ENCODE measurements at places on chromosomes 16 and 17.
A peak's percentile ranks its signal among the peaks of the same experiment; 100 is the strongest.

DNA sequence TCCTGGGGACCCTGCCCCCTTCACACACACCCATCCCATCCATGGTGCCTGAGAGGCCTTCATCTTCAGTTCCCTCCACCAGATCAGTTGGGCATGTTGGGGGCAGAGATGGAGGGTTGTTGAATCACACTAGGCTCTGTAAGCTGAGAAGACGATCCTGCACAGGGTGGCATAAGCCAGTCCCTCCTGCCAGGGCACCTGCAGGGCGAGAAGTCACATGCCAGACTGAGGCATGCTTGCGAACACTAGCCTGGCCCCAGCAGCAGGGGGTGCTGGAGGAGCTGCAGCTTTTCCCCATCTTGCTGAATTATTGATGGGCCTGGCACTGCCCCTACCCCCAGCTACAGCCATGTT lies 6.1 kb upstream of the TBX2 start:
- no peak for DNase-seq

DNA sequence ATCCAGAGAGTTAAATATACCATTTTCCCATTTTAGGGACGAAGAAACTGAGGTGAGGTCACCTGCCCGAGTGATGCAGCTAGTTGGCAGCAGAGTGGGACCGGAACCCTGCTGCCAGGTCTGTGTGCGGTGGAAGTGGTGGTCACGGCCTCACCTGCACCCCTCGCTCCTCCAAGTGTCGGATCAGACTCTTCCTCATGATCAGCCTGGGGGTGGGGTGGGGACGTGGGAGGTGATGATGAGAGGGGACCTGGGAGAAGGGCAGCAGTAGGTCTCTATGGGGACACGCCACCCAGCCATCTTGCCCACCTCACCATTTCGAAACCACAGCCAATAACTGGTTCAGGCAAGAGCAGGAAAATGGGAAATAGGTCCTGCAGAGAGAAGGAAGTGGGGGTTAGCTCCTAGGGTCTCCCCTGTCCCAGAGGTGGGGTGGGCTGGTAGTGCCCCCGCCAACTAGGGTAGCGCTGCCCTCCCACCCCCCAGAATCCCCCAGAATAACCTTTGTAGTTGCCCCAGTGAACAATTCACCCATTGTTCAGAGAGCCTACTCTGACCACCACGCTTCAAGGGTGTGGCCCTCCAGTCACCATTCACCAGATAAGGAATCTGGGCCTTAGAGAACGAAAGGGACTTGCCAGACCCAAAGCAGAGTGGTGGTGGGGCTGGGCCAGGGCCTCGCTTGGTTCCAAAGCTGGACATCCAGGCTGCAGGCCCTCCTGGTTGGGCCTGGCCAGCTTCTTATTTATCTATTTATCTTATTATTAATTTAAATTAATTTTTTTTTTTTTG lies 5.1 kb downstream of the GDPD3 start:
- no peak for DNase-seq

DNA sequence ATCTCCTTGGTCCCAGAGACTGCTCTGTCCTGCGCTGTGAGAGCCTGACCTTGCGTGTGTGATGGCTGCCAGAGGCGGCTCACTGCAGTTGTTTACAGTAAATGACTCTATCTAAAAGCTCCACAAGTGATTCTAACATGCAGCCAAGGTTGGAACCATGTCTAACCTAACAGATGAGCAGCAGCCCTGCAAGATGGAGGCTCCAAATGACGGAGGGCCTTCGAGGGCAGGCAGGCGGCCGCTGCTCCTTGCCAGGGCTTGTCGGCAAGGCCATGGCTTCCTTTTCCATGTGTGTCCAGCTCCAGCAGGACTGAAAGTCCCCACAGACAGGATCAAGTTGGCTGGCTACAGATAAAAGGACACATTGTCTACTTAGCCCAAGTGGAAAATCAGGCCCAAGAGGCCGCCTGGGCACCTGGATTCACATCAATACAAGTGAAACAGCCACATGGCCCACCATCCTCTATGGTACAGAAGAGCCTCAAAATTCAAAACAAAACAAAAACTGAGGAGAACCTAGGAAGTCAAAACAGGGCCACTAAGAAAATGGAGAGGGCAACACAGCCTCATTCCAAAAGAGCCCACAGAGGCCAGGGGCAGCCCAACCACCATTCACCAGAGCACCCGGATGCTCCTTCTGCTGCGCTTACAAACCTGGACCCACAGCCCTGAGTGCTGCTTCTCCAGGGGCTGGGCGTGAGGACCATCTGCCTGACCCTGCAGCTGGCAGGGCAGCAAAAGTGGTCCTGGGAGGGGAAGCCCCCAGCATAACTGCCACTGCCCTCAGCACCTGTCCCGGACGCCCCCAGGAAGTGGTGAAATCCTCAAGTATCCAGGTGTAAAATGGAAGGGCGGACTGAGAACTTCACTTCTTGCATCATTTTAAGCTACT lies 65.0 kb downstream of the AMFR start:
- no peak for DNase-seq

DNA sequence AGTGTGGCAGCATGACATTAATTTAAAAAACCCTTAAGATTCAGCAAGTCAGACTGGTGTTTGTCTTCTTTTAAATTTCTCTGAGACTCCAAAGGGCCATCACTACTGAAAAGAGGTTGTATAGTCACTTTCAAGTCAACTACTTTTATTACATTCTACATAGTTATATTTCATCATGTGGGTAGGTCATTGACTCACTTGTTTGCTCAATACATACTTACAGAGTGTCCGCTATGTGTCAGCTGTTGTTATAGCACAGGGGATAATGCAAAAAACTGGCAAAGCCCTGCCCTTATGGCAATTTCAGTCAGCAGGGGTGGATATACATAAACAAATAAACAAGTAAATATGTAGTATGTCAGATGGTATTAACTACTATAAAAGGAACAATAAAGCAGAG lies 2.5 kb upstream of the MYH4 start:
- DNase-seq = no peak

- peak; percentile 77 for DNase-seq
These were observed 1.3 kb downstream of the KIAA0513 start for GRCh38 chr16:85028685-85029407.

DNA sequence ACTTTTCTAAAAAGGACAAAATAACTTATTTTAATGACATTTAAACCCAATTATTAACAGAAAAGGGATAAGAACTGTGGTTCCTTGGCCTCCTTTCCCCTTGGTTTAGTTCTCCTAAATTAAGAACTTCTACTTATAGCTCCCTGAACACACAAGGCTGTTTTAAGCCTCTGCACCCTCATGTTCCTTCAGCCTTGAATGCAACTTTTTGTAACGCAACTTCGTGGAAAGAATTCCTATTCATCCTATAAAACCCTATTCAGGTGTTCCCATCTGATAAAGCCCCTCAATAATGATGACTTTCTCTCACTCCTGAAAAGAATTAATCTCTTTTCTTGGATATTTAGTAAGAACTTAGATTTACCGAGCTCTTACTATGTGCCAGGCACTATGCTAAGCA lies 6.3 kb downstream of the STAT3 start:
- DNase-seq = no peak

DNA sequence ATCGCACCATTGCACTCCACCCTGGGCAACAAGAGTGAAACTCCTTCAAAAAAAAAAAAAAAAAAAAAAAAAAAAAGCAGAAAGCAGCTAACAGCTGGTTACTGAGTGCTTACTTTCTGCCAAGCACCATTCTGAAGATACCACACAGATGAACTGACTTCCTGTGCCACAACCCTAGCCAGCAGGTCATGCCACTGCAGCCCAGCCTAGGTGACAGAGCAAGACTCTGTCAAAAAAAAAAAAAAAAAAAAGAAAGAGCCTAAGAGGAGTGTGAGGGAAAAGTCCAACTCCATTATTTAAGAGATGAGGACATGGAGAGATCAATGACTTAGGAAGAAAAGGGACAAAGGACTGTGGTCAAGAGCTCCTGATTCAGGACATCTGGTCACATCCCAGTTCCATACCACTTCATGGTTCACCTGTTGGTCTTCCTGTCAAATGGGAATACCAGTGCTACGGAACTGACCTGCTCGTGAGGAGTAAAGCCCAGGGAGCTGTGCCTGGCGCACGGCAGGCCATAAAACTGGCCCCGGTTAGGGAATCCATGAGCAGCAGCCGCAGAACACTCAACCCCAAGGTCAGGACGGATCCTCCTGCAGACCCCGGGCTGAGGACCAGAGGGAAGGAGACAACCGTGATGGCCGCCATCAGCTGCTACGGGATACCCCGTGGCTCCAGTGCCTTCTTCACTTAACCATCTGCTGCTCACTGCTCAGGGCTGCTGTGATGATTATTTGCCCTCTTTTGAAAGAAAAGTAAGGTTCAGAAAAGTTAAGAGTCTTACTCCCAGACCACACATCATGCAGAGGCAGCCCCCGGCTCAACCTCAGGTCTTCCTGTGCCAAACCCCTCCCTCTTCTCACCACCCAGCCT lies 950 bp downstream of the KLHDC4 start:
- DNase-seq = peak; percentile 77

DNA sequence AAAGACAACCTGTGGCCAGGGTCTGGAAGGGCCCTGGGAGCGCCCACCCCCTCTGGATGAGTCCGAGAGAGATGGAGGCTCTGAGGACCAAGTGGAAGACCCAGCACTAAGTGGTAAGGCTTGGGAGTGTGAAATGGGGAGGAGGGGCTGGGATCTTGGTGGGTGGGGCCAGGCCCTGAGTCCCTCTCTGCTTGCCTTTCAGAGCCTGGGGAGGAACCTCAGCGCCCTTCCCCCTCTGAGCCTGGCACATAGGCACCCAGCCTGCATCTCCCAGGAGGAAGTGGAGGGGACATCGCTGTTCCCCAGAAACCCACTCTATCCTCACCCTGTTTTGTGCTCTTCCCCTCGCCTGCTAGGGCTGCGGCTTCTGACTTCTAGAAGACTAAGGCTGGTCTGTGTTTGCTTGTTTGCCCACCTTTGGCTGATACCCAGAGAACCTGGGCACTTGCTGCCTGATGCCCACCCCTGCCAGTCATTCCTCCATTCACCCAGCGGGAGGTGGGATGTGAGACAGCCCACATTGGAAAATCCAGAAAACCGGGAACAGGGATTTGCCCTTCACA lies 1.2 kb upstream of the STARD3 start:
- no peak for DNase-seq

DNA sequence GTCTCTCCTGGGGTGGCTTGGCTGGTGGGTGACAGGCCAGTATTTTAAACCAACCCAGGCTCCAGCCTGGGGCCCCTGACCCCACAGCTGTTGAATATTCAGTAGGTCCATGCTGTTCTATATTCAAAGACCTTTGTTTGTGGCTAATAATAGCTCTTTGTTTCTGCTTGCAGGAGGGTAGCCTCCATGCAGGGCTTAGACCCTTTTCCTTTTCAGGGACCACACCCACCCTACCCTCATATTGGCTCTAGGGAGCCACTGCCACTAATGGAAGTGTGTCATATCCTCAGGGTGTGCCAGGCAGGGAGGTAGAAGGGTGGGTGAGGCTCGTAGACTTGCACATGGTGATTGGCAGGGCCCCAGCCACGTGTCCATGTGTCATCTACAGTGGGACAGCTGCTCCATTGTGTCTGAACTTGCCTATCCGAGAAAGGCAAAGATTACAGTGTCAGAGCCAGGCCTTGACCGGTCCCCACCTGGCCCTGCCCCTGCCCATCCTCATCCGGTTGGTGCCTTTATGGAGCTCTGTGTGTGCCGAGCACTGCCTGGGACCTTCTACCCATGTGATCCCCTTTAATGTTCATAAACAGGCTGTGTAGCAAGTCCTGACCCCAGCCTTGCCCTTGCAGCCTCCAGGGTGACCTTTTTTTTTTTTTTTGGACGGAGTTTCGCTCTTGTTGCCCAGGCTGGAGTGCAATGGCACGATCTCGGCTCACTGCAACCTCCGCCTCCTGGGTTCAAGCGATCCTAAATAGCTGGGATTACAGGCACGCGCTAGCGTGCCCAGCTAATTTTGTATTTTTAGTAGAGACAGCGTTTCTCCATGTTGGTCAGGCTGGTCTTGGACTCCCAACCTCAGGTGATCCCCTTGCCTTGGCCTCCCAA lies 22.1 kb downstream of the TMC7 start:
- no peak for DNase-seq

DNA sequence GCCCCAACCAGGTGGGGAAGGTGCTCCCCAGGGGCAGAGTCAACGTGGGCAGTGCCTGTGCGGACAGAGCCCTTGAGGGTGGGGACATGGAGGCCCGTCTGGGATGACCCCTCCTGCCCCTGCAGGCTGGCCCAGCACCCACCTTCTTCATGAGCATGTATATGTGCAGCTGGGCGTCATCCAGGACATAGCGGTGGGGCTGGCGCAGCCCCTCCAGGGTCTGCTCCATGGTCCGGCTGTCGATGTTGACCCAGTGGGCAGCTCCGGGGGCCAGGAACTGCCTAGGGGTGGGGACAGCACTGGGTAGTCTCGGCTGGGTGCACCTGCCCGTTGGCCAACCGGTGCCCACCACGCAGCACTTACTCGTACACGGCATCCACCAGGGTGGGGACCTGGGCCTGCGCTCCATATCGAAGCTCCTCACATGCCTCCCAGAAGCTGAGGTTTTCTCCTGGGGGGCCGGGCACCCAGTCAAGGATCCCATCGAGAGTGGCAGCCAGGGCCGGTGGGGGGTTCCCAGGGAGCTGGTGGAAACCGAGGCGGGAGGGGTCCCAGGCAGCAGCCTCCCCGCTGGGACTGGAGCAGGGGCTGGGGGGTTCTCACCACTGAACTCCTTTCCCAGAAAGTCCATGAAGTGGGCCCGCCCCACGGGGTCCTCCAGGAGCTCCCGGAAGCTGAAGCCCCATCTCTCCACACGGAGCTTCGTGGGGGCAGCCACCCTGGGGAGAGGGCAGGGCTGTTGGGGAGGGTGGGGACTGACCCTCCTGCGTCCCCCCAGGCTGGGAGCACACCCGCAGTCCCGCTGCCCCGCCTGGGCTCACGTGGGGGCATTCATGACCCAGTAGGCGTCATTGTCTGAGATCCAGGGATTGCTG lies 5.1 kb downstream of the RGS11 start:
- DNase-seq = no peak

GRCh38 chr17:79162012-79162963 lies 87.7 kb downstream of the ENGASE start:
- no peak for DNase-seq

- no peak for DNase-seq
These were observed 32.8 kb downstream of the MMD start for GRCh38 chr17:55388842-55389241.

DNA sequence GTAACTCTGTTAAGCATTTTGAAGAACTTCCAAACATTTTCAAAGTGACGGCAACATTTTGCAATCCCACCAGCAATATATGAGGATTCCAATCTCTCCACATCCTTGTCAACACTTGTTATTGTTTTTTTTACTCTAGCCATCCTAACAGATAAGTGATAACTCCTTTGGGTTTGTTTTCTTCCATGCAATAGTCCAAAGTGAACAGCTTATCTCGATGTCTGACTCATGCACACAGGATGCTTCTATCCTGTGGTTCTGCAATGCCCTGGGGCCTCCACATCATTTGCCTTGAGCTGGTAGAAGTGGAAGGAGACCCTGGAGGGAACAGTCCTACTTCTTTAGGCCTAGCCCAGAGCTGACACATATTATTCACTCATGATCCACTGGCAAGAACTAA lies 13.0 kb downstream of the TLE7 start:
- DNase-seq = no peak

- peak; percentile 28 for DNase-seq
These were observed 849 bp downstream of the CAPN15 start for GRCh38 chr16:528111-529011.
